Myocyte (in vitro differentiated cells): ENCODE measurements at places on chromosomes 5 and 9. TPM values are rescaled to one million over a fixed set of nuclear protein-coding genes. Genes with fewer than 3 reads are reported as not detected.

Gene PCDHB8
- total RNA-seq: 9.5 and 10.4 TPM in 2 replicates

Gene ANKRA2
- 29.2 and 29.4 TPM in 2 replicates for total RNA-seq

Gene HMHB1
- not detected in 2 replicates for total RNA-seq

Gene ORM2
- total RNA-seq: not detected in 2 replicates

Gene FST
- 29.9 and 75.0 TPM in 2 replicates for total RNA-seq

Gene RASGEF1C
- total RNA-seq: 0.68 TPM in 1 of 2 replicates, not detected in the other

Gene BASP1
- 69.7 and 80.7 TPM in 2 replicates for total RNA-seq
